ENCODE measurements at places on chromosomes 7 and 10.
A peak's percentile ranks its signal among the peaks of the same experiment; 100 is the strongest.

GRCh38 chr10:6038071-6038631, 24.0 kb downstream of the IL2RA start:
- DNase-seq: no peak

GRCh38 chr10:99172950-99173349, 62.7 kb downstream of the HPSE2 start:
- no peak for DNase-seq

GRCh38 chr7:5375925-5376324, 47.7 kb downstream of the TNRC18 start:
- no peak for DNase-seq

- no peak for DNase-seq
Measured at GRCh38 chr7:80760292-80760691, 121.8 kb downstream of the CD36 start.

- DNase-seq: no peak
Measured at GRCh38 chr7:112481833-112482670, 1.3 kb downstream of the LSMEM1 start.

- DNase-seq: no peak
Measured at GRCh38 chr10:62582101-62582705, 208.0 kb downstream of the ZNF365 start.

DNA sequence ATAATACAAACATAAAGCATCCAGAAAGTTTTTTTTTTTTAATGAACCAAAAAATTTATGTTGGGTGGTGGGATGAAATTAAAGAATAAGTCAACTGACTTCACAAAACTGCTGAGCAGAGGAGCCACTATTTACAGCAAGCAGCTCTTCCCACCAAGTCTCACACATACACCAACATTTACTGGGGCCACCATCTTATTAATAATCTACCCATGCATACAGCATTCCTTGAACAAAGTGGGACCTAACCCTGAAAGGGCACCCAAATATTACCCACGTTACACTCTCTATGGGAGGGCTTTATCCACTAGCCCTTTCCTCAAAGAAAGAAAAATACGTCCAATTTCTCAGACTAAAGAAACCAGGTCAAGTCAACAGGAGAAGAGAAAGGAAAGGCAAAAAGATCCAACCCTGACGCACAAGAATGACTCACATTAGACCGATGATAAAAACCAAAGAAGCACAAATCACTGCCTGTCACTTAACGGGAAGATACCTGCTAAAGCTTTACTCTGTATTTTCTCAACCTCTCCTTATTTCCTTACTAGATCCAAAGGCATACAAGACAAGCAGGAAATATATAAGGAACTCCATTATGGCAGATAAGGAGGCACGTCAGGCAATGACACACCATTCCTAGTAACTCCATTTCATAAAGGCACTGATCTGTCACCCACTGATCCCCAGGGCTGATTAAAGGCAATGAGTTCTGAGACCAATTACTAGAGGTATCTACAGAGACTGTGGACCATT, 141.8 kb upstream of the ASAH2 start:
- no peak for DNase-seq

GRCh38 chr10:30176776-30177533, 117.6 kb upstream of the JCAD start:
- DNase-seq: no peak

DNA sequence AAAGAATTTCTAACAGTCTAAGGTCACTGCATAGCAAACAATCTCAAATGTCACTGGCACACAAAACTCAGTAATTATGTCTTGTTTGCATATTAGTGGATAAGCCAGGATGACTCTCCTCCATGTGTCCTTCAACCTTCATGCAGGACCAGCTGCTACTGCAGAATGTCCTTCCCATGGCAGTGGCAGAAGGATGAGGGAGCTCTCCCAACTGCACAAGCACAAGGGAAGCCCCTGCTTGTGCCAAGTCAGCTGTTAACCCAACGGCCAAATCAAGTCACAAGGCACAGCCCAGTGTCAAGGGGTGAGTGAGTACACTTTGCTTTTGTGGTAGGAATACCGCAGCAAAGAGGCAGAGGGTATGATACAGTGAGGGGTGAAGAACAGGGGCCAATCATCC, 59.3 kb upstream of the VWC2 start:
- DNase-seq: no peak

DNA sequence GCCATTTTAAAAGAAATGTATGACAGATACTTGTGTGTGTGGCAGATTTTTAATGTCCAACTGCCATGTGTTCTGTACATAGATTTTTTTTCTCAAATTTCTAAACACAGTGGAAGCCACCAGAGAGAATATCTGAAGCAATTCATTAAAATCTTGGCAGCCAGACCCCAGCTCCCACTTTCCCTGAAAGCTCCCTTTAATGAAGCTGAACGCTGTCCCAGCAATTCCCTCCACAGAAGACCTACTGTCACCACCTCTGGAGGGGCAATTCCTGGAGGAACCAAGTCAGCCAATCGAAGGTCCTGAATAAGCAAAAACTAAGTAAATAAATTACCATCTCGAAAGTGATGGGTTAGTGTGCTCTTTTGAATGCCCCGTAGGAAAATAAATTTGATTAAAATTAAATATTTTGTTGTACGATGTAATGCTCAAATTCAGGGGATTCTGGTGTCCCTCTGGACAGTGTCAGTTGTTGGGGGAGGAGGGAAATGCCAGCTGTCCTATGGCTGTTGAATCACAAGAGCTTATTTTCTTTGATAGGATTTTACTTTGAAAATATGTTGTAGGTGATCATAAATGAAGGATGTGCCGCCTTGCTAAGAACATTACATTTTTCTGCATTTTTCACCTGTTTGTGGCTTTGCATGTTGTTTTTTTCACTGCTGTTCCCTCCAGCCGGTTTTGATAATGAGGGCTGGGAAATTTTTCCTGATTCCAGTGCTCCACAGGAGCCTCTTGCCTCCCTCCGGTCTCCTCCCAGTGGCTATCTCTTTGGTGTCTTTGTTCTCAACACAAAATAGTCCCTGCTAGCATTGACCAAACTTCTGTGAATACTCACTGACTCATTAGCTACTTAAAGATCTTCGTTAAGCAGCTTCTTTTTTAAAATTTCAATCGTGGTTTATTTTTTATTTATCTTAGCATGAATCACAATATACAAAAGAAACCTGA, 9.2 kb upstream of the GSAP start:
- no peak for DNase-seq

DNA sequence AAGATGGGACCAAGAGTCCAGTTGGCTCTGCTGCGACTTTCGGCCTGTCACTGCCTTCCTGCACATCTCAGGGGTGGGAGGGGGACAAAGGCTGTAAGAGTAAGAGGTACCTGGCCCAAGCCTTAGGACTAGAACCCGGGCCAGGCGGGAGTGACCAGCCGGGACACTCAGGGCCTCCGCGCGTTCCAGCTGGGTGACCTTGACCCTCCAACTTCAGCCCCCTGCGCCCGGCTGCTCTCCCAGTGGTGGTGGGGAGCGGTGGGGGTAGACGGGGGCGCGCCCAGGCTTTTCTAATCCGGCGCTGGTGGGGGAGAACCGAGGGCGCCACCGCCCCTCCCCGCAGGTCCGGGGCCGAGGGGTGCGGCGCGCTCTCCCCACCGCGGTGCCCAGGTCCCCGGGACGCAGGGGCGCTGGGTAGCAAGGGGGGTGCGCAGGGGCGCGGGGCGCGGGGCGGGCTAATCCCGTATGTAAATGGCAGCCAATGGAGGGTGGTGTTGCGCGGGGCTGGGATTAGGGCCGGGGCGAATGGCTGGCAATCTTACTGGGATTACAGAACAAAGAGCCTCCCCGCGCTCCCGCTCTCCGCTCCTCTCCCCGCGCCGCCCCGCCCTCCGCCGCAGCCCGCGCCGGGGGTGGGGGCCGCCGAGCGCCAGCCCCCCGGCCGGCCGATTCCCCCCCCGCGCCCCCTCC, at the start of gene GTF2IRD1:
TSS of gene GTF2IRD1 (plus strand) at position 585 of the 690 bp plus-strand sequence. CDS start 54,175 bp downstream, outside the sequence.
- DNase-seq: peak; percentile 57

DNA sequence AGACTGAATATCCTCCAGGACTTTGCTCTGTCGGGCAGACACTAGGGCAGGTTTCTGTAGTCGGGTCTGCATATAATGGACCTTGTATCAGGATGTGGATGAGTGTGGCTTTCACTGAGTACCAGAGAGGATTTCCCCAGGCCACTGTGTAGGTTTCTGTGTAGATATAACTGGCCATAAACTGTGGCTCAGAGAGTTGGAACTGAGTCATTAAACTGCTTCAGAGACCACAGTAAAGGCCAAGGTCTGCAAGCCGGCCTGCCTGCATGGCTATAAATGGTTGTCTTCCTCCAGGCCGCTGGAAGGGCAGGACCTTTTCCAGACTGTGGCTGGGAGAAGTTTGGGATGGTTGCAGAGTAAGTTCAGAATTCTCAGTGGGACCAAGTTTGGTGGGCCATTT, 16.9 kb downstream of the ZNF92 start:
- DNase-seq: no peak

GRCh38 chr10:35178331-35178730, 51.7 kb downstream of the CREM start:
- no peak for DNase-seq

DNA sequence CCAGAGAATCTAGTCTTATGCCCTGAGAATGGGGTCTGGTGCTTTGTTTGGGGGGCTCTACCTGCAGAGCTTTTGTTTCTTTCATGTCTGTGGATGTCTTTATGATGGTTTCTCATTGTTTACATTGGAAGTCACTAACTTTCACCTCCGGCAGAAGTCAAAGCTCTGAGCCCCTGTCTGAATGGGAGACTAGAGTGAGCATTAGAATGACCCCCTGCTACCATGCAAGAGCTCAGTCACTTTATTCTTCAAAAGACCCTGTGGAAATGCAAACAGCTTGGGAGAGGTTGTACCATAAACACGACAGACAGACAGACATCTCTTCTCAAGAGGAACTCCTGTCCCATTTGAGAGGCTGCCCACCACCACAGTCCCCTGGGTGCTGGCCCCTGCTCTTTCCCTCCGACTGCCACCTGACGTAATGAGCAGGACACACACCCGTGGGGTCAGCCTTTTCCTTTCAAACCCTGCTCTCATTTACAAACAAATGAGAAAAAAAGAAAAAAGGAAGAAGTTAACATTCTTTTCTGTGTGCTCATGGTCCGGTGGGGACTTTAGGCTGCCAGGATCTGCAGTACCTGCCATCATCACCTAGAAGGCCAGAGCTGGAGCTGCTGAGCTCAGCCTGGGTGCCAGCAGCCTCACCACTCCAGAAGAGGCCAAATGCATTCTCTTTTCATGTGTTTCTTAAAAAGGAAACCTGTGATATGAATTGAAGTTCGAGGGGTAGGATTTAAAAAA, 91.6 kb downstream of the FZD1 start:
- DNase-seq: no peak

DNA sequence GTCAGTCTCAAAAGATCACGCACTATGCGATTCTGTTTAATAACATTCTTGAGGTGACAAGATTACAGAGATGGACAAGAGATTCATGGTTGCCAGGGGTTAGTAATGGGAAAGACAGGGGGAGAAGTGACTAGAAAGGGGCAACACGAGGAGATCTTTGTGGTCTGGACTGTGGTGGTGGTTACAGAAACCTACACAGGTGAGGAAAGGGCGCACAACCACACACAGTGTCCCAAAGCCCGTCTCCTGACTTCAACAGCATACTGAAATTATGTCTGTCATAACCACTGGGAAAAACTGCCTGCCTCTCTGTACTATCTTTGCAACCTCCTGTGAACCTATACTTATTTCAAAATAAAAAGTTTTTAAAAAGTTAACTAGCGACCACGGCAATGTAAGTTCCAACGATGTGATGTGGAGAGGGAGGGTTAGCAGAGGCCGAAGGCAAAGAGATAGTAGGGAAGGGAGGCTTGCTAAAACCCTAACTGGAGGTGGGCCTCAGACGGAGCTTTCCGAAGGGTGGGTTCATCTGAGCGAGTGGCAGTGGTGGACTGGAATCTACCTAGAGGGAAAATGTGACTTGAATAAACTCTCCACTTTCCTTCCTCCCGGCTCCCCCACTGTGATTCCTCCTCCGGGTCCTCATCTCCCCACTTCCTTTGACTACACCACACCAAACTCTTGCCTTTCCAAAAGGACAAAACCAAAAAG, 43.7 kb downstream of the GNA12 start:
- no peak for DNase-seq

DNA sequence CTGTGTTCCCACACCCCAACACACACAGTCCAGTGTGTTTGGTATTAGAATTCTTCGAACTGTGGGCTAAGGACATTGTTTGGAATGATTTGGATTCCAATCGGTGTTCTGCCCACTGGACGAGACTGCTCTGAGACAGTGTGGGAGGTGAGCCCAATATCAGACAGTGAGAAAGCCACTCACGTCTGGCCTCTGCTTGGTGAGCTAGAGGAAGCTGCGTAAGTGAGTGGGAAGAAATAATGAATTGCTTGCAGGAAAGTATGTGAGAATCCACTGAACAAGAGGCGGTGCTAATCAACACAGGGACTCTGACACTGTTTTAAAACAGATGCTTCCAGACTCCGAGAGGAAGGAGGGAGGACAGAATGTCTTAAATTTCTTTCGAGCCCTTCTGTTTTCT, 675.0 kb upstream of the ANKRD30A start:
- no peak for DNase-seq

DNA sequence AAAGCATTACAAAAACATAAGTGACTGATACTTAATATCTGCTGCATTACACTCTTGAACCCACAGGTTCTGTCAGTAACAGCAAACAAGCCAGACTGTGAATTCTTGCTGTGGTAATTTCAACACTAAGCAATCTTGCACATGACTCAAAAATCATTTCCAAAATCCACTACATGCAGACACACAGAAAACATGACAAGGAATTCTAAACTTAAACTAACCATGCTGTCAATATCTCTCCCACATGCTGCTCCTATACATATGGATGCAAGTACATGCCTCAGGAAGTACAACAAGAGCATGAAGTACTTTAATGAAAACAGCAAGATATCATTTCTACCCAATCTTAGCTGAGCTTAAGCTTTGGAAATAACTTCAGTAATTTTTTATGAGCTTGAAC, 890.2 kb upstream of the KCND2 start:
- DNase-seq: no peak

DNA sequence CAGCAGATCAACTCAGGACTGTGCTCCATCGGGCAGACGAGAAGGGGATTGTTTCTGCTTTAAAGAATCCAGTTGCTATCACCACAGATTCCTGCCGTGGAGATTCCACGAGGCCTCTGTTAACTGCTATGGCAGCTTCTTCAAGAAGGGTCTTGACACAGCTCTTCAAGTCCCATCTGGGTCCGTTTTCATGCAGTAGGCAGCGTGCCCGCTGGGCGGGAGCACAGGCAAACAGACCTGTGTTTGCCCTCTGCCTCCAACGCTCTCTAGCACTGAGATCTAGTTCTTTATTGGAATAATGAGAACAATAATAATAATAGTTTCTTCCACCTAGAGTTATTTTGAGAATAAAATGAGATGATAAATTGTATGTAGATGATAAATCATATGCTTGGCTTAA, 127.2 kb upstream of the SP8 start:
- DNase-seq: no peak

Data from activated naive CD4-positive, alpha-beta T cell (primary cell).